ENCODE measurements at places on chromosomes 16 and 17.

GRCh38 chr17:1516388-1517161, at the start of gene INPP5K:
INPP5K (minus strand) TSS chr17:1516612; CDS start chr17:1516499, 113 bp downstream.
- peak; percentile 98 for DNase-seq

- DNase-seq, result no peak
These were observed 1852.1 kb downstream of the TP53TG3F start for GRCh38 chr16:35311475-35311874.

DNA sequence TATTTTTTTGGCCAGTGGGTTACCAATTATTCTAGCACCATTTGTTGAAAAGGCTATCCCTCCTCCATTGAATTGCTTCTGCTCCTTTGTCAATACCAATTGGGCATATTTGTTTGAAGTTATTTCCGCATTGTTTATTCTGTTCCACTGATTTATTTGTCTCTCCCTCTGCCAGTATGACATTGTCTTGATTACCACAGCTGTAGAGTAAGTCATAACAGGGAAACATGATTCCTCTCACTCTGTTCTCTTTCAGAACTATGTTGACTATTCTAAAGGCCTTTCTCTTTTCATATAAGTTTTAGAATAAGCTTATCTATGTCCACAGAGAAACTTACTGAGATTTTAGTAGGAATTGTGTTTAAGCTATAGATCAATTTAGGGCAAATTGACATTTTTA, 94.3 kb downstream of the MAP2K6 start:
- DNase-seq, result no peak

DNA sequence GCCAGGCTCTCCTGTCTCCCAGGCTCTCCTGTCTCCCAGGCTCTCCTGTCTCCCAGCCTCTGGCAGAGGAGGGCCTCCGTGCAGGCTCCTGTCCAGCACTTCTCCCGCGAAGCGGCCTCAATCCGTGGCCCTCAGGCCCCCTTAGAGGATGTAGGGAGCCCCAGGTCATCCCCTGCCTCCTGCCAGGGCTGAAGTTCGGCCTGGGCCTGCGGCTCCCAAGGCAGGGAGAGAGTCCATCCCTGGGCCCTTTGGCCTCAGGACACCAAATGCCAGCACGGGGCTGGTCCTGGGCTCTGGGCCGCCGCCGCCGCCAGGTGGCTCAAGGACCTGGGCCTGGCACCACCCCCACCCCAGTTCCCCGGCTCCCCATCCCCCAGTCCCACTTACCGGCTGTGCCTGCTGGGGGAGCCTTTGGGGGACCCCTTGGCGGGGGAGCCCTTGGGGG, 370 bp downstream of the EVPL start:
- DNase-seq, result no peak
